HS-27A (cell line): ENCODE measurements at places on chromosomes 12 and 14.

DNA sequence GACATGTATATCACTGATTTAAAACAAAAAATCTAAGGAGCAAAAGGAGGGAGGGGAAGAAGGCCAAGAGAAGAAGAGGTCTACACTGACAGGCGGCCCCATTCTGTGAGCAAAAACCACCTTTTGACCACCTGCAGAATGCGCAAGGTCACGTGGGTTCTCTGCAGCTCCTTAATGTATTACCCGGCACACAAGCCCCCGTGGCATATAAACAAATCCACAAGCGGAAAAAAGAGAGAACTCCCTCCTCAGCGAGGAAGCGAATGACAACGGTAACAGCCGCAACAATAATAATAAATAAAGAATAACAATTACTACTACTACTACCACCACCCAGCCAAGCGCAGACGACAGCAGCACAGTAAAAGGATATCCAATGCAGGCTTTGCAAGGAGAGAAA is 1.3 kb downstream of the KSR2 start:
- no peak for DNase-seq

DNA sequence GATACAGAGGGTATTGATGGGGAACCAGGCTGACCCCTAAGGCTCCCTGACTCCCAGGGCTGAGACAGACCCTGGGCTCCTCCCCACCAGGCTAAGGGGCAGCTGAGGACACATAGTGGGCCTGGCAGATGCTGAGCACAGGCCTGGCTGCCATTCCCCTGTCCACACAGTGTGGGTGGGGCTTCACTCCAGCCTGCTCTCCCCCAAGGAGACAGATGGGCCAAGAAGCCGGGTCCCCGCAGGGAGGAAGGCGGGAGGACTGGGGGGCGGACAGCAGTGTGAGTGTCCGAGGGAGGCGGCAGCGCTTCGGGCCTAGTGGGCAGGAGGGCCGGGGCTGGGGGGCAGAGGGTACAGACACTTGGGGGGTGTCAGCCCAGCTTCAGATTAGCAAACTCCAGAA is 32.0 kb downstream of the RFLNA start:
- DNase-seq = no peak

DNA sequence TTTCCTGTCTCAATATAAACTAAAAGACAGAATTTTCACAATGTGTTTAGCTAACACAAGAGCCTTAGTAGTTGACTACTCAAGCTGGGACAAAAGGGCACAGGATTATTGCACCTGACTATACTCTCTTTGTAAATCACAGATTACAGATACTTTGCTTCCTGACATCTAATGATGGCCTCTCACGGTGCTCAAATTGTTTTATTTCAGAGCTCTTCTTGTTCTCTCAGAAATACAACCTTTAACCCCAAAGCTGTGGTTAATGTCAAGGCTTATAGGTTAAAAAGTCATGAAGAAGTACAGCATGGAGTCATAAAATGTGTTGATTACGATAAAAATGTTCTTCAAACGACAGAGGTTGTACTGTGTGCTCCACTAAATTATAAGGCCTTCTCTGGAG is 89.9 kb upstream of the CPNE8 start:
- DNase-seq = no peak

GRCh38 chr14:102891111-102891510 is 31.4 kb upstream of the AMN start:
- no peak for DNase-seq

GRCh38 chr12:80593766-80594165 is 113.7 kb upstream of the MYF6 start:
- no peak for DNase-seq

DNA sequence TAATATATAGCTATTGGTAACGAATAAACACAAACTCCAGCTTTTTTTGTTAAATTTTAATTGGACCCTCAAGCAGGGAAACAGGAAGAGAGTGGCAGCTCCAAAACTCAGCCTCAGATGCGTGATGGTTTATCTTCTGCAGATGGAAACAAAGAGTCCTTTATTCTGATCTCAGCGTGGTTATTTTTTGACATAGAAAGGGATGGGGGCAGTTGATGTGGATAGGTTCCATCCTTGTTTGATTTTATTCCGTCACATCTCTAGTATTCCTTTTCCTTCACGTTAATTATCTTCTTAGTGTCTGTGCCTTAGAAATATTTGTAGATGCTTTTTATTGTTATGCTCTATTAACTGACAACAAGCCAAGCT is 447.6 kb upstream of the SEL1L start:
- DNase-seq = no peak

DNA sequence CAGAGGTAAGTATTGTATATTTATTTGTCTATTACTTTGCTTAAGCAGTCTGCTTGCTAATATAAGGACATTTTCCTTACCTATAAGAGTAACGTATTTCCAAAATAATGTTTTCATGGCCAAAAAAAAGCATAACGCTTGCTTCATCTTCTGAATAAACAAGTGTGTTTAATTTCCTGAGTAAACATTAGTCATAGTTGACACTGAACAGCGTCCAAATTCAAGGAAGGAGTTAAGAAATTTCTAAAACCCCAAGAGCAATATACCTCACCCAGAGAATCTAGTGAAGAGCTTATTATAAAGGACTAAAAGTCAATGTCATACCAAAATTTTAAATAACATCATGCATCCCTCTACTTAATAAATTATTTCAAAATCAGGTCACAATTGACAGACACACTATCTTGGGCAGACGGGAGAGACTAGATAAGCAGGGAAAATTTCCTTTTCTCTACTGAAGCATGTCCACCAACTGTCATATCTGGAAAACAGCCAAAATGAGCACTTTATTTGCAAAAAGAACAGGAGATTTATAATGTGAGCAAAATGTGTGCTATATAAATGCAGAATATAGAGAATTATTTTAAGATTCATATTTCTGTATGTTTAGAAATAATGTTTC is 25.1 kb downstream of the ANKS1B start:
- no peak for DNase-seq

- DNase-seq = no peak
These were observed 209.3 kb downstream of the TMEM132C start for GRCh38 chr12:128476266-128476665.

DNA sequence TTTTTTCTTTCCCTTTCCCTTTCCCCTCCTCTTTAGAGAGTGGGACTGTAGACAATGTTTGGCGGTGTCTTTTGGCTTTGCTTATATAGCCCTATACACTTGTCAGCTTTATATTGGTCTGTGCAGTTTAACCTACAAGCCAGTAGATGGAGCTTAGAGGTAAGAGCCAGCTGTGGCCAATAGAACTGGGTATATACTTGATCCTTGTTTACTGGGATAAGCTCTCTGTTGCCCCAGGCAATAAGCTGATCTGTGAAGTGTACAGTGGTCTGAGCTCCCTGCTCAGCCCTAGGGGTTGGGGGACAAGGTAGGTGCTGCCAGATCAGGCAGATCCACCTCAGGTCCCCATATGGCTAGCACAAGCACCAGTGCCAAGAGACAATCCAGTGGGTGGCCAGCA is 434.1 kb downstream of the NOVA1 start:
- no peak for DNase-seq

DNA sequence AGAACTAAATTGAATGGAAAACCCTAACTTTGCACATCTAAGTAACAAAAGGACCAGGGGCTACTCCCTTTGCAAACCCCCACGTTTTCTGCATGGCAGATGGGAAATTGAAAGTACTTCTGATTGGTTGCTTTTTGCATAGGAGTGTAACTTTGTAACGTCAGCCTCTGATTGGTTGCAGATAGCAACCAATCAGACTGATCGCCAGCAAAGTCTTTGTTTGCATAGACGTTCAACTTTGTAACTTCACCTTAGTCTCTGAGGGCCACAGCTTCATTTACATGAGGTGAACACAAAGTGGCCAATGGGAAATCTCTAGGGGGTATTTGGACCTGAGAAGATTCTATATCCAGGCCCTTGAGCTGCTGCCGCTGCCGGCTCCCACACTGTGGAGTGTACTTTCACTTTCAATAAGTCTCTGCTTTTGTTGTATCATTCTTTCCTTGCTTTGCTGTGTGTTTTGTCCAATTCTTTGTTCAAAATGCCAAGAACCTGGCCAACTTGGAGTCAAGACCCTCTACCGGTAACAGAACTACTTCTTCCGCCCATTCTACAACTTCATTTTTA is 102.5 kb upstream of the PRICKLE1 start:
- DNase-seq = no peak

- no peak for DNase-seq
These were observed 80.1 kb downstream of the ANO2 start for GRCh38 chr12:5864972-5865371.

DNA sequence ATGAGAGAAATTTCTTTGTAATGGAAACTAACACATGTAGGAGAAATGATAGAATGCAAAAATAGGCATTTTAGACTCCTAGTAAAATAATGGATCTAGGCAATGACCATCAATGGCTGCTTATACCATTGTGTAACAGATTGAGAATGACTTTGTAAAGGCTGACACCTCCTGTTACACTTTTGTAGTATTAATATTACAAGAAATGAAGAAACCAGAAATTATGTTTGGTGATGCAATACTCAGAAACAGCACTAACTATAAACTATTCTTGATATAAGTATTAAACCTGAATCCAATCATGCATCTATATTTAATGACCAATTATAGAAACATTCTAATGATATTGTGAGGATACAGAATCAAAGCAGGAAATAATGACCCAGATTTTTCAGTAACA is 108.5 kb upstream of the CNTN1 start:
- DNase-seq = no peak

DNA sequence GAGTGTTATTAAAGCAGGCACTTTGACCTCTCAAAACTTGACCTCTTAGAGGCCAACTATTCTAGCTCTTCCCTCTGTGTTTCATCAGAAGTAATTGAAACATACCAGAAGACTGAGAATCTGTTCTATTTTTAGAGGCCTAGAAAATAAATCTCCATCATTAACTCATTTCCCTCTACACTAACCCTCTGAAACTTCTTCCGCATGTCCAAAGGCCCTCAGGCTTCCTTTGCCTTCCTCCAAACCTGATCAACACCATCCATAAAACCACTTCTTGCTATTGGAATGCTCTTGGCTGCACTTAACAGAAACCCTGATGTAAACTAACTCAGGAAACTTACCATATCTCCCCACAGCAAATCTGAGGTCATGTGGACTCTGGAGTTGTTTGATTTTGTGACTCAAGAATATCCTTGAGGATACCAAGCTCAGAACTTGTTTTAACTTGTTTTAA is 196.4 kb downstream of the RPAP3 start:
- no peak for DNase-seq

GRCh38 chr12:52606581-52607218 is 5.4 kb upstream of the KRT72 start:
- no peak for DNase-seq

- DNase-seq = no peak
These were observed 25.3 kb downstream of the PLEKHG3 start for GRCh38 chr14:64729386-64730060.

DNA sequence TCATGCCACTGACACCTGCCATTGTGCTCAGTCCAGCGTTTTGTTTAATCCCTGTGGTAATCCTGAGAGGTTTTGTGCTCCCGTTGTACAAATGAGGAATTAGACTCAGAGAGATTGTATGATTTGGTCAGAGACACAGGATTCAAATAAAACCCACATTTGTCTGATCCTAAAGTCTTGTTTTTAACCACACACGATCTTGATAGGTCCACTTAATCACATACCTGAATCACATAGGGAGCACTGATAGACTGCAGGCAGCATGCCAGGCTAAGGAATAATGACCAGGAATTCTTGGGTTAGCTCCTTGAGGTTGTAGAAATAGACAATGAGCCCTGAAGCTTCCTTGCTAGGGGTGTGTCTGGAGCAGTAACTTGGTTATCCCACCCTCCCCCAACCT is 202.6 kb upstream of the RGS6 start:
- no peak for DNase-seq

DNA sequence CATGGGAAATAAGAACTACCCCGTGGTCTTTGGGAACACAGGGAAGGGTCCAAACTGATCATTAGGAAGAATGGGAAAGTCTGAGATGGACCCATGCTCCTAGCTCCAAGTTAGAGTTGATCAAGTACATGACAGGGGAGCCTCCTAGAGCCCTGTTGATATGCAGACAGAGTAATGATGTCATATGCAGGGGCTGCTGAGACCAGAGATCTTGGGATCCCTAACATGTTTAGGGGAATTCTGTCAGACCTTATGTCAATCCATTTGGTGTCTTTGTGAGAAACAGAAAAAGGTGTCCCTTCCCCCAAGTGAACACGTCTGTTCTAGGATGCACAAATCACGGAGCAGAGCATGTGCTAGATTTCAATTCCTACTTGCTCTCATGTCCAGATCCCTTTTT is 6.6 kb downstream of the SLC25A21 start:
- no peak for DNase-seq

GRCh38 chr12:4243091-4243490 is 30.5 kb upstream of the CCND2 start:
- DNase-seq = no peak

GRCh38 chr14:106844608-106845285 is 1318.4 kb downstream of the TMEM121 start:
- no peak for DNase-seq

DNA sequence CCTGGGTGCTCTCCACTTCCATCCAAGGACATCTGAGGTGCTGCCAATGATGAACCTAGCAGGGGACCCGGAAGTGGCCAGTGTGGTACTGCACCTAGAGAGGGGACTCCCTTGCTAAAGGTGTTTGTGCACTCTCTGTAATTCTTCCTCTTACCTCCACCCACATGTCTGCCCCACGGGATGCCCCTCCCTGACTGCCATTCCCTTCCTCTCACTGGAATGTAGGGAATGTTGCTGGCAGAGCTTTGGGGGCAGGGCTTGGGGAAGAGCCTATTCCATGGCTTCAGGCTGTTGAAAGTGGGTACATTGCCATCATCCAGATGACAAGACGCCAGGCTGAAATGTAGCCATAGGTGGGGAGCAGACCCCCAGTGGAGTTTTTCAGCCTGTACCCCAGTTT is 153.2 kb downstream of the SMOC1 start:
- DNase-seq = no peak

GRCh38 chr14:20179218-20179617 is 11.5 kb upstream of the OR11G2 start:
- DNase-seq = no peak

DNA sequence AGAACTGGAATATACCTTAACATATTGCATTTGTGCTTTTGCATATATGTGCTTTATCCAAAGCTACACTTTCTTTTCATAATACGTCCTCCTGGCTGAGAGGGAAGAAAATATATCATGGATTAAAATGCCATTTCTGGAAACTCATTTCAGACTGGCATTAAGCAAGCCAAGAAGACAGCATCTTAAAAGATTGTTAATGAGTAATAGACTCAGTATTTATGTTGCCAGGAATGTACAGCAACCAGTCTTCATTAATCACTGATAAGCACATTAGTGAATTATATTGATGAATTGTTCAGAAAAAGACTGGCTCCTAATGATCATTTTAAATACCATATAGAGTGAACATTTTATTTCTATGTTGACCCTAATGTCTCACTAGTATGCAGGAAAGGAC is 134.9 kb upstream of the IFNG-AS1 start:
- DNase-seq = no peak

GRCh38 chr14:29654901-29655550 is 272.6 kb downstream of the PRKD1 start:
- no peak for DNase-seq
